ENCODE measurements at places on chromosomes 2 and 18. TPM values are rescaled to one million over a fixed set of nuclear protein-coding genes. Genes with fewer than 3 reads are reported as not detected.

DNA sequence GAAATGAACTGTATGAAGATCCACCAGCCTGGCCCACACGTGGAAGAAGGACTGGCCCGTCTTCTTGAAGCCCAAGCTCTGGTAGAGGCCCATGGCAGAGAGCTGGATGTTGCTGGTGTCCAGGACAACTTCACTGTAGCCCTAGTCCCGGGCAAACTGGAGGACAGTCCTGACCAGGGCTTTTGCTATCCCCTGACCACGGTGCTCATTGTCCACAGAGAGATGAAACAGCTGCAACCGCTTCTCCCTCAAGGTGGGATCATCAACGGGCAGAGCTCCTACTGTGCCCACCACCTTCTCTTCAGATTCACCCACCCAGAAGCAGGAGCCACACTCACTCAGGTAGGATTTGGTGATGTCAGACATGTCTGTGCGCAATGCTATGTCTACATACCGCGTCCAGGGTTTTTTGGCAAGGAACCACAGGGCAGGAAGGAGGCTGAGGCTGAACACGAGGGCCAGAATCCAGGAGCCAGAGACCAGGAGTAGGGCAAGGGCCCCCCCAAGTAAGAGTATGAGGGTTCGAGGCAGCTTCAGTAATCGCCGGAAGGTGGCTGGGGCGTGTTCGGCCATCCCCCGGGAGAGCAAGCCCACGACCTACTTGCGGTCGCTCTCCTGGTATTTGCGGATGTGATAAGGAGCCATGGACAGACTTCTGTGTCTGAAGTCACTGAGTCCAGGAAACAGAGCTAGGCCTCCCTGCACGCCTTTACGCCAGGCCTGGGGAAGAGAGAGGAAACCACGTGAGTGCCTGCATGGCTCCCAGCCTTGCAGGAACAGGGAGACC is 36.3 kb downstream of the TPRKB start:
- DNase-seq: no peak

DNA sequence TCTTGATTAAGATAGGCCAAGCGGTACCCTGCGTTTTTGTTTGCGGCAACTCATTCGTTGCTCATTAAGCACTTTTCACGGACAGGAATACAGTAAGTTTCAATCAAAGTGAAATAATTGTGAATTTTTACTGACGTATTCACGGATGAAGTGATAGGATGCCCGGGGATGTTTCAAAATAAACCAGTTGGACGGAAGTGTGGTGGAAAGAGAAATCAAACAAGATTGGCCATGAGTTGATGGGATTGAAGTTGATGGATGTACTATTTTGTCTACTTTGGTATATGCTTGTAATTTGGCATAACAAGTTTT is 481 bp downstream of the TMEM177 start:
- DNase-seq: no peak

DNA sequence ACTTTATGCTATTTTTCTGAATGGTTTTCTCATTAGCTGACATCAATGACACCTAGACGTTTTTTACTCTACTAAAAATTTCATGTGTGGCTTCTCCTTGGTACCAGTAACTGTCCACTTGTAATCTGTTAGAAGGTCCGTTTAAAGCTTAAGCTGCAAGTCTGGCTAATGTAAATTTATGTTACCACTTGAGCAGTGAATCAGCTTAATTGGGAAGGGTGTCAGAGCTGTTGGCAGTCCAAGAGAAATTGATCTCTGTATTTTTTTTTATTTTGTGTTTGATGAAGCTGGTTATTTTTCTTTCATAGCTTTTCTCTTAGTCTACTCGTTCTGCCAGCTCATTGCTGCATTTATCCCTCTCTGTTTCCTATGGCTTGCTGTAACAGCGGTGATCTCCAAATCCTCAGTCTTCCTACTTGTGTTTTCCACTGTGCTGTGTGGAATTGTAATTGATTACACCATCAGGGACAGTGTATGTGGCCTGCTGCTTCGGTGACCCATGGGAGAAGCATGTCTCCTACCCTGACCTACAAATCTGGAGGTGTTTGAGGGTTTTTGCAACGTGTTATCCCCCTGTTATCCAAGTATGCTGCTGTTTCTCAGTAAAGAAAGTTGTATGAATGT is 724.2 kb upstream of the REG3G start:
- no peak for DNase-seq

The EMILIN2 gene
- 0.53 TPM for total RNA-seq

GRCh38 chr18:23994361-23994902 is 20.1 kb upstream of the TTC39C start:
- DNase-seq: no peak

DNA sequence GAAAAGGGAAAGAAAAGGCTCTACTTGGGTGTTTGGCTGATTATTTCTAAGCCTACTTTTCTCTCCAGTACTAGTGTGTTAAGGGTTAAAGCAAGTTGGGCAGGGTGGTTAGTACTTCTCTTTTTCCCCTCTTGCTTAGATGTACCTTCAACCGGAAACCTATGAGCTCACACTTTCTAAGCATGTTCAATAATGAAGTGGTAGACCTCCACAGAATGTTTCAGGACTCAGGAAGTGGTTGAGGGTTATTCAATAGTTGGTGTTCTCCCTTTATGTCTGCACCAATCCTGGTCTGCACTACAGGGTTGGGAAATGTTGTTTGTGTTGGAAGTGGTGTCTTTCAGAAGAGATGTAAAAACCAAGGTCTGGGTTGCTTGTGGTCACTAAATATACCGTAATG is 137.1 kb downstream of the ZEB2 start:
- no peak for DNase-seq

- DNase-seq: no peak
Measured at GRCh38 chr2:27903649-27904404, 13.3 kb downstream of the BABAM2 start.

DNA sequence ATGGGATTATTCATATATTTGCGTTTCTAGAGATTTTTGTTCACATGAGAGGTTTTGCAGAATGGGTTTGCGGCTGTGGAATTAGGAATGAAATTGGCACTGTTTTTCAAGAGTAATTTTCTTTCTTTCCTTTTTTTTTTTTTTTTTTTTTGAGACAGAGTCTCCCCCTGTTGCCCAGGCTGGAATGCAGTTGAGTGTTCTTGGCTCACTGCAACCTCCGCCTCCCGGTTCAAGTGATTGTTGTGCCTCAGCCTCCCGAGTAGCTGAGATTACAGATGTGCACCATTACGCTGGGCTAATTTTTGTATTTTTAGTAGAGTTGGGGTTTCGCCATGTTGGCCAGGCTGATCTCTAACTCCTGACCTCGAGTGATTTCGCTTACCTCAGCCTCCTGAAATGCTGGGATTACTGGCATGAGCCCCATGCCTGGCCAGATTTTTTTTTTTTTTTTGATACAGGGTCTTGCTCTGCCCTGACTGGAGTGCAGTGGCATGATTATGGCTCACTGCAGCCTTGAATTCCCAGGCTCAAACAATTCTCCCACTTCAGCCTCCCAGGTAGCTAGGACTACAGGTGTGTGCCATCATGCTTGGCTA is 65.3 kb downstream of the MIB1 start:
- no peak for DNase-seq

DNA sequence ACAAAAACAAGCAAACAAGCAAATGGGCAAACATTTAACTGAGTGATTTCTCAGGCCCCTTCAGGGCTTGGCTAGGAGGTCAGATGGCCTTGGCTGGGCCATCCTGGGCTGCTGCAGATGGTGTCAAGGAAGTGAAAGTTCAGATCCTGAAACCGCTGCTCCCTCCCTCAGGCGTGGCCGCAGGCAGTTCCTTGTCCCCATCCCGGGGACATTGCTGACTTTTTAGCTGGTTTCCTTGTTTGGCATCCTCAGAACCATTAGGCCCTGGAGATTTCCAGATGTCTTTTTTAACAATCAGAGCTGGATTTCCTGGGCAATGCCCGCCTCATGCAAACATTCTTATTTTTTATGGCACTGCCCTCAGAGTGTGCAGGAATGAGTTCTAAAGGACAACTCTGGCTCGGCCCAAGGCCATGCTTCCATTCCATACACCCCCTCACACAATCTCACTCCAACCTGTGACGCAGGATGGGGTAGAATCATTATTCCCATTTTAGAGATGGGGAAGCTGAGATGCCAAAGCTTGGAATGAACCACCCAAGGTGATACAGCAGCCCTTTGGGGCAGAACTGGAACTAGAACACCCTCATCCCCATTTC is 86.1 kb upstream of the ZCCHC2 start:
- DNase-seq: no peak

The GLI2 gene
- total RNA-seq: 0.30 TPM

- DNase-seq: no peak
Measured at GRCh38 chr2:8002765-8003393, 679.0 kb upstream of the ID2 start.

DNA sequence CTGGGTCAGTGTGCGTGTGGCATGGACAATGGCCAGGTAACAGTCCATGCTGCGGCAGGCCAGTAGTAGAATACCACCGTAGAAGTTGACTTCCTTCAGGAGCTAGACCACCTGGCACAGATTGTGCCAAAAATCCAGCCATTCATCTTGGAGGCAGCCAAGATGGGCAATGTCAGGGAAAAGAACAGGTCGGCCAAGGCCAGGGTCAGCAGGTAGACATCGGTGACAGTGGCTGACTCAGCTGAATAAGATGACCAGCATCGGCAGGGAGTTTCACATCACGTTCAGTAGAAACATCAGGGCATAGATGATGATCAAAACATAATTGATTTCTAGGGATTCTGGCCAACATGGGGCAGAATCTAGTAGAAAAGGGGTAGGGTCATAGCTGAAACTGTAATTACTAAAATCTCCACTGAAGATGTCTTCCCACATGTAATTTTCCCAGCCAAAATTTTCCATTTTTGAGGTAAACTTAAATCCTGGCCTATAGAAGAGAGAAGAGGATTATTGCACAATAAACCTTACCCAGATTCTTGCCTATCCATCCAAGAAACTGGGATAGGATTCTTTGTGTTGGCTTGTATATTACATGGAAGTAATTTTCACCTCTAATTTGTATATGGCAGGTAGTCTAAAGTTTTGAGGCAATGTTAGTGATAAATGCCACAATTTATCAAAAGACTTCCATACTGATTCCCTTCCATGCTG is 7.9 kb upstream of the RUFY4 start:
- DNase-seq: no peak

The ZNF532 gene
- total RNA-seq: 3.7 TPM

GRCh38 chr2:168201584-168202116 is 45.7 kb downstream of the STK39 start:
- no peak for DNase-seq

DNA sequence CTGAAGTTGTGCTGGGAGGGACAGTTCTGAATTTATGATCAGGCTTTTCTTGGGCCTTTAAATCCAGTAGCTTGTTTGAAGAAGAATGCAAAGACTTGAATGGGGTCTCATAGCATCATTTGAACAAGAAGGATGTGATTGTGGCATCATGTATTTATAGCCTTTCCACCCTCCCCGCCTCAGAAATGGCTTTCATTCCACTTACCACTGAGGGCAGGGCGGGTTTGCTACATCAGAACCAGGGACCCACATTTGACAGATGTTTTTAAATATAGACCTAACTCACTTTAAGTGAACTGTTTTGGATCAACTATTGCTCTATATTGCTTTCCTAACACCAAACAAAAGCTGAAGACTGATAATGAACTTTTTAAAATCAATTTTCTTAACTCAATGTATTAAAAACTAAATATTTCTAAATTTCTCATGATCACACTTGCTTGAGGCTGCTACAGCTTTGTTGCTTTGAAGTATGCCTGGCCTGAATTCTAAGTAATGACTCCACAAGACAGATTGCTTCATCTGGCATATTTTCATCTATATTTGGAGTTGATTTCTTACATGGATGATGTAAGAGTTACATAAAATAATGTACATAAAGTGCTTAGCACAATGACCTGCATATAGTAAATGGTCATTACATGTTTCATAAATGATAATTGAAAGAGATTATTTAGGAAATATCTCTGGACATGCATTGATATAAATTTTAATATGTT is 1552.9 kb upstream of the SLC39A10 start:
- no peak for DNase-seq

The BOD1L2 gene
- not detected for total RNA-seq

DNA sequence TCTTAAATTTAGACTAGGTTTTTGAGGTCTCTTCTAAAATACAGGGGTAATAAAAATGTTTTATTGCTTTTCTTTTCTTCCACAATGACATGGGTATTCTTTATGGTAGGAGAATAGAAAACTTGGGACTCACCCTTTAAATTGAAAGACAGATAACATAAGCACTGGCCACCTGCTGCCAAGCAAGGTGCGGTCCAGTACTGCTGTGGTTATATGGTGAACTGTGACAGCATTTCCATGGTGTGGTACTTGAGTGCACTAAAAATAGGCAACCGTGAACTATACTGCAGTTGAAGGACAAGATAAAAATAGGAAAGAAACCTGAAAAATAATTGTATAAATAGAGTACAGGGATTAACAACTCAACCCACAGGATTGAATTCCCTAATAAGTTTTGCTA is 54.4 kb upstream of the GRB14 start:
- no peak for DNase-seq

DNA sequence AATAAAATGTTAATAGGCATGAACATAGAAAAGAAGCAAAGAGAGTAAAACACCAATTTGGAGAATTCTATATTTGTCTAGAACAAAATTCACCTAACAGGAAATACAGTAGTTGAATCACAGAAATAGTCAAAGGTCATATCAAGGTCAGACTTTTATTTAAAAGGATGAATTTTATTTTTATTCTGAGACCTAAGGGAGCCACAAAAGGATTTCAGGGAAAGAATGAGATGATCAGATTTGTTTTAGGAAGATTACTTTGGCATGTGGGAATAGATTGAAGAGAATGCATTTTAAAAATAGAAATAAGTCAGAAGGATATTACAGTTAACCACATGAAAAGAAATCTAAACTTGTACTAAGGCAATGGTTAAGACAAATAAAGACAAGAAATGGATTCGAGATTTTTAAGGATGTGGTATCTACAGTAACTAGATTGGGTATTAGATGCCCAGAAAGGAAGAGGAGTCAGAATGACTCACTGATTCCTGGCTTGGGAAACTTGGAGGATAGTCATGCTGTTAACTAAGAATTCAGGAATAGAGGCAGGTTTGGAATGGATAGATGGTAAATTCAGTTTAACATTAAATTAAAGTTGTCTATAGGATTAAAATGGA is 56.0 kb downstream of the METTL4 start:
- no peak for DNase-seq

All from left lobe of liver (tissue), 2 donors.